ENCODE measurements at places on chromosomes 3 and 15.

- DNase-seq, result peak; percentile 53
Measured at GRCh38 chr3:197309528-197310361, 11.3 kb upstream of the DLG1 start.

DNA sequence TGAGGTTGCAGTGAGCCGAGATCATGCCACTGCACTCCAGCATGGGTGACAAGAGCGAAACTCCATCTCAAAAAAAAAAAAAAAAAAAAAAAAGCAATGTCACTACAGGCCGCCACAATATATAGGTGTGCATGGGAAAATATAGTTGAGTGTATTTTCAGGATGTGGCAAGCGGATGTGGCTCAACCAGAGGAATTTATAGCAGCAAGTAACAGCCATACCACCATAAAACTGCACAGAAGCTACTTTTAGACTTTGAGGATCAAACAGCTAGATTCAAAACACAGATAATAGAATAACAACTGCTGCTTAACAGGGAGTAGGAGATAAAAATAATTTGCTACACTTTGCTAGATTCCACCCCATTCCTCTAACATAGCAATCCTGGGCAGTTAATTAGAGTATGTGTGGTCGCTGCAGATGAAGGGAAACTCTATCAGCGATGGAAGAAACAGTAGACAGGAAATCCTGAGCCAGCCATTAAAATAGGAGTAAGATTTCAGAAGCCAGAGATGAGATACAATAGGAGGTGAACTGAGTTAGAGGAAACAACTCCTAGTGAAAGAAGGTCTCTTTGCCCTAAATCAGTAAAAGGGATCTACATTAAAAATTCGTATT, 318.7 kb upstream of the STT3B start:
- DNase-seq, result peak; percentile 43

DNA sequence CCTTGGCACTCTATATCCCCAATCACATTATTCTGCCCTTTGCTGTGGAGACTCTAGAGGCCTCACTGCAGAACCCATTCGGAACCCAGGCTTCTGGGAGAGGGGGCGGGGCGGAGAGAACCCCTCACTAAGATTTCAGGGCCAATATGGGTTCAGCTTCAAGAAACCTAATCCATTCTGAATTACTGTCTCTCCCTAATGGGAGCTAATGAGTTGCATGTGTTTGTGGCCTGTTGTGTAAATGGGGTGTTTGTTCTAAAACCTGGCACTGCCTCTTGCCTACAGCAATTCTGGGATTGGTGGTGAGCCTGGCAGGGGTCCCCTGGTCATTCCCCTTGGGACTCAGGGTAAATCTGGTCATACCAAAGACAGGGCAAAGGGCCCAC, 605 bp upstream of the RASL12 start:
- DNase-seq, result no peak

GRCh38 chr3:132871956-132872355, 149.7 kb upstream of the NPHP3 start:
- DNase-seq, result no peak

DNA sequence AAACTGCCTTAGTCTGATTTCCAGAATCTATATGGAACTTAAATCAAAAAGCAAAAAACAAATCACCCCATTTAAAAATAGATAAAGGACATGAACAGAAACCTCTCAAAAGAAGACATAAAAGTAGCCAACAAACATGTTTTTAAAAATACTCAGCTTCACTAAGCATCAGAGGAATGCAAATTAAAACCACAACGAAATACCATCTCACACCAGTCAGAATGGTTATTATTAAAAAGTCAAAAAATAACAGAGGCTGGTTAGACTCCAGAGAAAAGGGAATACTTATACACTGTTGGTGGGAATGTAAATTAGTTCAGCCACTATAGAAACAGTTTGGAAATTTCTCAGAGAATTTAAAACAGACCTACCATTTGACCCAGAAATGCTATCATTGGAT, 367.9 kb downstream of the ZIC4 start:
- no peak for DNase-seq
